ENCODE measurements at places on chromosomes 5 and 9. TPM values are rescaled to one million over a fixed set of nuclear protein-coding genes. Genes with fewer than 3 reads are reported as not detected.

NEURL1B gene
- 2.1 TPM for polyA plus RNA-seq

- DNase-seq, result no peak
Measured at GRCh38 chr9:120394058-120394669, 185.8 kb downstream of the CDK5RAP2 start.

GRCh38 chr9:114246558-114246957 is 76.3 kb upstream of the ORM1 start:
- DNase-seq, result no peak

DNA sequence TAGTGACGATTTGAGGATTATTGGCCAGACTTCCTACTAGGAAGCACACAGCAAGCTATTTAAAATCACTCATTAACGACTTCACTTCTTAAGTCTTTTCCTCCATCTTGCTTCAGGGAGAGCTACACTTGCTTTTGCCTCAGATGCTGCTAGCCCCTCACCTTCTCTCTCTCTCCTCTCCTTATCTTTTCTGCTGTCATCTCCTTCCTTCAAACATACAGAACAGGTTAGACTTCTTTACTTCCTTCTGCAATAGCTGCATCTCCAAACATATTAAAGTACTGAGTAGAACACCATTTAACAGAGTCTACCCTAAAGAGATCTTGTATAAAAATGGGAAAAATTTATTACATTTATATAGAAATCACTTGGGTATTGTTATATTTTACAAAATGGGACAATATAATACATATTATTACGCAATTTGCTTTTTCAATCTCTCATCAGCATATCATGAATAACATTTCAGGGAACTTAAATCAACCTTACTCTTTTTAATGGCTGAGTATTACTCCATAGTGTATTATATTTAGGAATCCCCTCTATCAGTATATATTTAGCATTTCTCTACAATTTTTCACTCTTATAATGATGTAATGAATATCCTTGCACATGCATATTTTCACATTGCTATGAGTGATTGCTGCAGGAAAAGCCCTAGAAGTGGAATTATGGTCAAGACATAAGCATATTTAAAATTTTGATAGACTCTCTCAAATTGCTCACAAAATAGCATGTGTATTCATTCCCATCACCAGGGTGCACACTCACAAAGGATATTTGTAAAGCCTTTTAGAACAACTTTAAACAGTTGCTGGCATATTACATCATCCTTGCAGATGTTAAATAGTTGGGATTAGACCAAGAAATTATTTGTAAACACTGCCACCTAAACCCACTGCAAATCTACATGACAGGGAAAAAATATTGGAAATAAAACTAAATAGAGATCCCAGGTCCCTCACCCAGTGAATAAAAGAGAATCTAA is 164.5 kb upstream of the NFIB start:
- DNase-seq, result no peak

GRCh38 chr9:76557674-76558225 is 98.8 kb downstream of the GCNT1 start:
- DNase-seq, result no peak

PCDHGB6 gene
- polyA plus RNA-seq, result 0.09 TPM

GRCh38 chr9:128556926-128557634 is 4.7 kb downstream of the SPTAN1 start:
- DNase-seq, result no peak

- DNase-seq, result no peak
Measured at GRCh38 chr9:31847963-31848362, 536.5 kb upstream of the ACO1 start.

DNA sequence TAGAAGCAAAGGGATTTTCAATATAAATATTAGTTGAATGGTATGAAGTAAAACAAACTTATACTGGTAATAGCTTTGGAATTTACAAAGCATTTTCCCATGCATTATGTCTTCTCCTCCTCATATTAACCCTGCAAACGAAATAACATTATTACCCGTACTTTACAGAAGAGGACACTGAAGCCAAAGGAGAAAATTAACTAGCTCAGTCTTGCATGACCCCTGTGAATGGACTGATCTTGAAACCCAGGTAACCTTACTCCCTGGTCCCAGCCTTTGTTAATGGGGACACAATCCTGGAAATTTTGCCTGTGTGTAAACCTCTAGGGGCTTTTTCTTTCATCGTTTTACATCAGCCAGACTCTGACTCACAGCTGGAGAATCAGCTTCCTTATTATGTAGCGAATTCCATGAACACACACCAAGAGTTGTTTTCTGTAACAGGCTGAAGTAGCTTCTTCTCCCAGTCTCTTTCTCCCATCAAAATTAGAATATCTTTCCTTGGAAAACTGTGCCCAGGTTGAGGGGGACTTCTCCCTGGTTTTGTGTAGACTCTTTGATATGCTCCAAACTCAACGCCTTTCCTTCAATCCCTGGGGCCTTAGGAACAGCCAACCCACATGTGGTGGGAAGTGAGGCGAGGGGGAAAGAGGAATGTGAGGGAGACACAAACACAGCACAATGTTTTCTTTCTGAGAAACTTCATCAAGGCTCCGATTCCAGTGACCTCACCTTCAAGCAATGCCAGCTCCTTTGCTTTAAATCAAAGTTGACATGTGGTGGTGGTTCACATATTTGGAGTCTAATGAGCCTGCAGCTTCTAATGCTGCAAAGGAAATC is 480.9 kb upstream of the PAPPA start:
- DNase-seq, result peak; percentile 96

DNA sequence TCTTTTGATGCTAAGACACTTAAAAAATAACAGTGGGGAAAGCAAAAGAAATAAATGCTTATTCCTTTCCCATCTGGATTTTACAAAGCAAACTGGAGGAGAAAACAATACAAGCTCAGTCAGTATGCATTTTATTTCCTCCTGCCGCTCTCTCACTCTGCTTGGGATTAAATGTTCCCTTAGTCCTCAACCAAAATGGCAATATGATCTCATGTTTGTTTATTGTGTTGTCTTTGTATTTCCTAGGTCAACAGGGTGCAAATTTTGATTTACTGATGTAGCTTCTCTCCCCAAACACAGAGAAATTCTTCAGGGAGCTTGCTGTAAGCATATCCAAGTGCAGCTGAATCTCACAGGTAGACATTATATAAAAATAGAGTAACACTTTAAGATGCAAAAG is 92.1 kb upstream of the ERBIN start:
- no peak for DNase-seq

LHX2 gene
- 4.1 TPM for polyA plus RNA-seq

GRCh38 chr5:179832039-179832745 is 11.5 kb downstream of the SQSTM1 start:
- DNase-seq, result no peak

- no peak for DNase-seq
Measured at GRCh38 chr5:150114773-150115408, 28.5 kb upstream of the CSF1R start.

- DNase-seq, result no peak
Measured at GRCh38 chr9:76452839-76453238, 6.1 kb upstream of the GCNT1 start.

Measured in A549 (cell line).